ENCODE measurements at places on chromosomes 1 and 21. TPM values are rescaled to one million over a fixed set of nuclear protein-coding genes. Genes with fewer than 3 reads are reported as not detected.

Gene GPBP1L1
- 153 TPM for total RNA-seq

- DNase-seq = no peak
Observed at GRCh38 chr1:201714542-201715329, 114.2 kb upstream of the IPO9 start.

DNA sequence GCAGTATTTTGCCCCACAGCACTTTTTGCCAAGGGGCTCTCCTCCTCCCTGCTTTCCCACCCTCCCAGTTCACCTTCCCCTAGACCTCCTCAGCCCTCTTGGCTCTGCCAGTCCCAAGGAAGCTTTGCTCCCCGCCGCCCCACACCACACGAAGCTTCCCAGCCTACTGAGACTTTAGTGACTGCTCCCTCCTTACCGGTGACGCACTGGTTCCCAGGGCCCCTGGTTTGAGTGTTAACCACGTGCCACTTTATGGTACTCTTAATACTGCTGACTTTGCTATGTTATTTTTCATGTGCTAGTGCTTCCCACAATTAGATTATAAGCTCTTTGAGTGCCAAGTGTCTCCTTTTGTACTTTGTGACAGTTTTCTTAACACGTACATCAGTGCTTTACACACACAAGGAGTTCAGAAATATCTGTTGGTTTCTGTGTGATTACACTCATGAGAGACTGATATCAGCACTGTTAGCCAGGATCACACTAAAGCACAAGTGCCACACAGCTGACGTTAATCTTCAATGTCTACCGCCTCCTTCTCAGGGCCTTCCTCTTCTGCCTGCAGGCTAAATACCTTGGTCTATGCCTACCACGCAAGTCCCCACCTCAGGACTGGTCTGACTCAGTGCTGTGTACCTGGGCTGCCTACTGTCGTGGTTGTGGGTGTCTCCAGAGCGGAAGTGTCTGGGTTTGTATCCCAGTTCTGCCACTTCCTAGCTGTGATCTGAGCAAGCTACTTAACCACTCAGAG is 61.0 kb downstream of the DNTTIP2 start:
- DNase-seq = no peak

DNA sequence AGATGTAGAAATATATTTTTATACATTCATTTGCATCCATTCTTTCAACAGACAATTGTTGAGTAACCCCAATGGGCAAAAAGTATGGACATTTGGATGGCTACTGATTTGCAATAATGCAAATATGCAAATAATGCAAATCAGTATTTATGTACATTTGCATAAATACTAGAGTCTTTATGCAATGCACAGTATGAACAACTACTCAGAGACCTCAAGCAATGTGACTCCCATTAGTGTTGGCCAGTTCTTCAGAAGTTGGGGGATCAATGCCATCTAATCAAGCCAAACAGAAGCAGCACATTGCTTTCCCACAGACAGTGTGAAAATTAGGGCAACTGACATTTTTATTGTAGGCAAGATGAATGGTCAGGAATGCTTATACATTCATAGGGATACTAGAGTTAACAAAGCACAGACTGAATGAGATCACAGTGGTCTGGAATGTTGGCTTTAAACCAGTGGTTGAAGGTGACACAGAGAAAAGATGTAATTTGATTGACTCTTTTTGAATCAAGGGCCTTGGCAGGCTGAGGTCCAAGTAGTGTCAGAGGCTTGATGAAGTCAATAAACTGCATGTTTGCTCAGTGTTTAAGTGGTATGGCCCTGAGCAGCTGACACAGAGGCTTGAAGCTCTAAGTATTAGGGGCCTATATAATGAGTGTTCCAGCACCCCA is 256.6 kb downstream of the CTH start:
- DNase-seq = no peak

GRCh38 chr1:117683571-117684285 is 77.9 kb downstream of the TENT5C start:
- no peak for DNase-seq

- no peak for DNase-seq
Observed at GRCh38 chr1:17513131-17513530, 26.4 kb upstream of the ARHGEF10L start.

Gene CLDN17
- not detected for total RNA-seq

GRCh38 chr1:89121641-89122040 is 4.3 kb downstream of the GBP2 start:
- DNase-seq = no peak

Gene CCDC27
- total RNA-seq = not detected

Gene CELA2B
- total RNA-seq = not detected

GRCh38 chr1:42924851-42925760 is 33.6 kb downstream of the SLC2A1 start:
- no peak for DNase-seq

GRCh38 chr21:34008618-34009017 is 64.8 kb upstream of the MRPS6 start:
- DNase-seq = no peak

Gene MFSD2A
- 1.1 TPM for total RNA-seq

Gene NEK2
- 1.7 TPM for total RNA-seq

Gene TINAGL1
- total RNA-seq = 134 TPM

Gene VTCN1
- 4.0 TPM for total RNA-seq

All from prostate gland (tissue), 2 donors.